ENCODE measurements at places on chromosomes 11 and 22.

GRCh38 chr22:30314915-30315314 is 11.8 kb downstream of the TBC1D10A start:
- DNase-seq: no peak

DNA sequence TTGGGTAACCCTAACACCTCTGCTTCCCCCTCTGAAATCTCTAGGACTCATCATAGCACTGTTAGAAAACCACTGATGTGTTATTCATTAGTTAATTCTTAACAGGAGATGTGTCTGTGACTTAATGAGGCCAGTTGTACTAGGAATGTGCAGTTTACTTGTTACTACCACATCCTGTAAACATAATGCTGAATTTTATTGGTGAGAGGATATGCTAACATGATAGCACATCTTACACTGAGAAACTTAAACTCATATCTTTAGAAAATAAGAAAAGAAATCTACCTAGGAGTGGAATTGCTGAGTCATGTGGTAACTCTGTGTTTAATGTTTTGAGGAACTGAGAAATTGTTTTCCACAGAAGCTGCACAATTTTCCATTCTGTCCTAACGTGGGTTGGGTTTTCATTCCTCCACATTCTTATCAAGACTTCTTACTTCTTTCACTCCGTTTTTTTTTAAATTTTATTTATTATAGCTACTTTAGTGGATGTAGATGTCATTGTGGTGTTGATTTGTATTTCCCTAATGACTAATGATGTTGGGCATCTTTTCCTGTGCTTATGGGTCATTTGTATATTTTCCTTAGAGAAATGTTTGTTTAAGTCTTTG is 33.7 kb downstream of the RNF121 start:
- DNase-seq: peak; percentile 87

GRCh38 chr22:27066856-27067255 is 409.5 kb downstream of the MIAT start:
- DNase-seq: no peak

GRCh38 chr22:43412808-43413795 is 1.3 kb downstream of the MPPED1 start:
- no peak for DNase-seq

Data from MV-4-11 (cell line).